ENCODE measurements at places on chromosomes 2 and 18.

DNA sequence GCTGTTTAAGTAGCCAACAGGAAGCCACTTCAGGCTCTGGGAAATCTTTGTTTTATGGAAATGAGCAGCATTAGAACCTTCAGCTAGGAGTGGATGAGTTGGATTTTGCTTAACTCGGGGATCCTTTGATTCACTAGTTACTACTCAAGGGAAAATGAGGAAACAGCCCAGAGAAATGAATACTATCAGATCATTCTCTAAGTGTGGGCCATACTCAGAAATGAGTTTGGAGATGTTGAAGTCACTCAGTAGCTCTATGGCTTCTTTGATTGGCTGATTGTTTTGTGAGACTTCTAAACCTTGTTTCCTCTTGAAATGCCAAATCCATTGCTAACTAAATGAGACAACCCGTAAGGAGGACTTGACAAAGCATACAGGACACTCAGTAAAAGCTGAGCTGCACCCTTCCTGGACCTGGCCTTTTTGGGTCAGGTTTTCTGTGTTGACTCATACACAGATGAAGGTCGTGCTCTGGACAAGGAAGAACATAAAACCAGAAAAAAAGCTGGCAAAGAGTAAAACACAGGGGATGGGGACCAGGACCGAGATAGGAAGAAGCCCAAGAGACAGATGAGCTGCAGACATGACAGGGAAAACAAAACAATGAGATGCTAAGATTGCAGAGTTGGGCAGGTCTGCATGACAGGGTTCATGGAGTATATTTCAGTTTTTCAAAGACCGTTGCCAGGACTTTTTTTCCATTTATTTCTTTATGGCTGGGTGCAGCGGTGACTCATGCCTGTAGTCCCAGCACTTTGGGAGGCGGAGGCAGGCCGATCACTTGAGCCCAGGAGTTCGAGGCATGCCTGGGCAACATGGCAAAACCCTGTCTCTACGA lies 41.6 kb downstream of the INO80C start:
- DNase-seq: no peak

DNA sequence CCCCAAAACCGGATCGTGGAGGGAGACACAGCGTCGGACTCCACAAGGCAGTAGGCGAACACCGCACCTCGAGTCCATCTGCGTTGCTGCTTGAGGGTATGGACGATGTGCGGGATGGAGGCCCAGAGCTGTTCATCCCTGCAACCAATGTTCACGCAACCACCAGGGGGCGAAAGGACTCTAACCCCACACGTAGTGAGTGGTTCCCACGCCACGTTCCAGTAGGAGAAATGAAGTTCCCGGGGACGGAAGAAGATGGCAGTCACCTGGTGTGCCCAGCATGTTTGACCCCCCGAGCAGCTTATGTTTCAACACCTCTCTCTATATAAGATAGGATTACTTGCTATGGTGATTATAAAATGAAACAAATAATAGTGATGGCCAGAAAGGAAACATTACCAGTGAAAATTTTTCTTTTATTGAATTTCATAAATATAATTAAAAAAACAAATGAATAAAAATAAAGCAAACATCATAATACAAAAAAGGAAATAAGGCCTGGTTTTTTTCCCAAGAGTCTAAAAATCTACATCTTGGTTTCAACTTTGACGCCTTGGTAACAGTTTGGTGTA lies 184.3 kb downstream of the SH3BP4 start:
- peak; percentile 87 for DNase-seq

DNA sequence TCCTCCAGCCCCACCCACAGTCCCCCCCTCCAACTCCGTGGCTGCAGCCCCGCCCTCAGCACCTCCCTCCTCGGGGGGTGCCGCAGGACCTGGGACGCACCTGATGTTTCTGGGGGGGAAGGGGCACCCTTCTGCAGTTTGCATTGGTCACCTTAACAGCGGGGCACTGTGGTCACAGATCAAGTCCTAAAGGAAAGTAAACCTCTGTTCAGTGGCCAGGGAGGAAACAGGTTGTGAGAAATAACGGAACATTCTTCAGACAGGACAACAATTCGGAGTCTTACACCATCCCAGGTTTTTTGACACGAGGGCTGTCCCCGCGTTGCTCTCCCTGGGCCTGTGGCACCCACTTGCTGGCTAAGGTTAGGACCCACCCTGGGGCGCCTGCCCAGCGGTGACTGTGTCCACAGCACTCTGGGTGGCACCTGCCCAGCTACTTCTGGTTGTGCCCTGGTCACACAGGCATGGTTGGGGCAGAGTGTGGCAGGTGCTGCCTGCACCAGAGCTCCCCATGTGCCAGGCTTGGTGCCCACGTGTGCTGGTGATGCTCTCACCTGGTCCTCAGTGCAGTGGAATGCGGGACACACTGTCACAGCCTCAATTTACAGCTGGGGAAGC lies 93.5 kb upstream of the OTOS start:
- no peak for DNase-seq

- DNase-seq: no peak
Measured at GRCh38 chr2:135525786-135526185, 5.2 kb downstream of the ZRANB3 start.

- peak; percentile 29 for DNase-seq
Measured at GRCh38 chr2:4992226-4992625, 700.0 kb upstream of the SOX11 start.

DNA sequence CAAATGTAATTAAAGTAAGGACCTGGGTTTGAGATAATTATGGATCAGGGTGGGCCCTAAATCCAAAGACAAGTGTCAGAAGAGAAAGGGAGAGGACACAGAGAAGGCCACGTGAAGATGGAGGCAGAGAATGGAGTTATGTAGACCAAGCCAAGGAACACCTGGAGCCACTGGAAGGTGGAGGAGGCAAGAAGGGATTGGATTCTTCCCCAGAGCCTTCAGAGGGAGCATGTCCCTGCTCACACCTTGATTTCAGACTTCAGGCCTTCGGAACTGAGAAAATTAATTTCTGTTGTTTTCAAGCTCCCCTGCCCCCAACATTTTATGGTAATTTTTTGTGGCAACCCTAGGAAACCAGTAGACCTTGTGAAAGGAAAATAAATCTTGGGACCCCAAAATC lies 19.6 kb downstream of the CAPN14 start:
- DNase-seq: no peak

GRCh38 chr18:73458186-73458964 lies 590.6 kb upstream of the NETO1 start:
- DNase-seq: no peak

DNA sequence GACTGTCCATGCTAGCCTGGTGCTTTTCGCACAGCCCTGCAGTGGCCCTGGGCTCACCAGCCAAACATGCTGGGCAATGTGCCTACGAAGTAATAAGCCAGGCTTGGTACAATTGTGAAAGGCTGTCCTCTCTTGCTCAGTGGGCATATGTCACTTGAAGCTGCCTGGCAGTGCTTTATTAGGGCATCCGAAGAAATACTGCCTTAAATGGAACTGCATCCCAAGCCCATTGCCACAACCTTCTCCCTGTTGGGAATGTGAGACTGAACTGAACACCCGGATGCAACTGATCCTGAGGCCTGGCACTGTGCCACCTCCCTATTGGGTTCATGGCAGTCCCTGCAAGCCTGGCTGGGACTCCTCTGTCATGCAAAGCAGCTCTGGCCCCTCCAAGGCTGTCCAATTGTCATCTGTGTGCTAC lies 15.9 kb downstream of the CAPG start:
- DNase-seq: peak; percentile 28

DNA sequence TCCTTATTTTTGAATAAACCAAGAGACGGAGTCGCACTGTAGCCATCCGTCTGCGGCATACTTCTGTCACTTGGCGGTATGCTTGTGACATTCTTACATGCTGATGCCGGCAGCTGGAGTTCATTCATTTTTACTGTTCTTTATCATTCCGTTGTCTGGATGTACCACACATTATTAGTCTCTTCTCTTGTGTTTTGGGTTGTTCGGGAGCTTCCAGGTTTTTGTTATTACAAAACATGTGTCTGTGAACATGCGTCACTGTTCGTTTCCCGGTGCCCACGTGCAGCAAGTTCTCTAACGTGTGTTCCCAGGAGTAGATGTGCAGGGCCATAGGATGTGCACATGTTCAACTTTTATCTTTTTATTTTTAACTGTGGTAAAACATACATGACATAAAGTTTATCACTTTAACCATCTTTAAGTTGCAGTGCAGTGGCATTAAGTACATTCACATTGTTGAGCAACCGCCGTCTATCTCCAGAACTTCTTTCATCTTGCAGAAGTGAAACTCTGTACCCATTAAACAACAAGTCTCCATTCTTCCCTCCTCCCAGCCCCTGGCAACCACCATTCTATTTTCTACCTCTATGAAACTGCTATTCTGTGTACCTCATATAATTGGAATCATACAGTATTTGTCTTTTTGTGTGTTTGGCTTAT lies 40.1 kb downstream of the MTCL1 start:
- DNase-seq: no peak

- DNase-seq: no peak
Measured at GRCh38 chr2:239288951-239289511, 111.8 kb downstream of the HDAC4 start.

GRCh38 chr2:101040761-101041160 lies 38.7 kb downstream of the RPL31 start:
- no peak for DNase-seq

DNA sequence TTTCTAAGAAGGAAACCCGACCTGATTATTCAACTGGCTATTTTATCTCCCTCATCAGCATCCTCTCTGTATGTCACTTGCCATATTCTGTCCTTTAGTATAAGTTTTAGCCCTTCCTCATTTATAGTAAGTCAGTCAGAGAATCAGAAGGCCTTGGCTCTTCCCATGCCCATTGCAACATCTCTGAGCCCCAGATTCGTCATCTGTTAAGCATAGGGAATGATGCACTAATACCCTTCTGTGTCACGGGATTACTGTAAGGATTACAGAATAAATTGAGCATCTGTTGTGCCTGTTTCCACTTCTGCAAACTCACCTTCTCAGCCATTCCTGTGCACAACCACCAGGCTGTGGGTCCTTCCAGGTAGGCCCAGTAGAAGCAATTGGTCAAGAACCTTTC lies 258.1 kb upstream of the RAB12 start:
- no peak for DNase-seq

- DNase-seq: no peak
Measured at GRCh38 chr2:205590759-205591158, 91.5 kb upstream of the NRP2 start.

DNA sequence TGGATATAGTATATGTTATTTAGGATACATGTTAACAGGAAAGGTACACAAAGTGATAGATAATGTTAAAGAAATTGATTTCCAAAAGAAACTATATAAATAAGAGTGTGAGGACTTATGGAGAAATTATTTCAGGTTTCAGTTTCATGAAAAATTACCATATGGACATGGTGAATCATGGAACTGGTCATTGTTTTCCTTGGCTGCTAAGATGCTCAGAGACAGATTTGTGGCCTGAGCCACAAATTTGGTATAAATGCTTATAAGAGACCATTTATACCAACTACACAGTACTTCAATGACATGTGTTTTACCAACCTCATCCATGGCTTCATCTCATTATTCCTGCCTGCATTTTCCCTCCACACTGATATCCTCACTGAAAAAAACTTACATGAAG lies 188.1 kb downstream of the FMNL2 start:
- peak; percentile 72 for DNase-seq

DNA sequence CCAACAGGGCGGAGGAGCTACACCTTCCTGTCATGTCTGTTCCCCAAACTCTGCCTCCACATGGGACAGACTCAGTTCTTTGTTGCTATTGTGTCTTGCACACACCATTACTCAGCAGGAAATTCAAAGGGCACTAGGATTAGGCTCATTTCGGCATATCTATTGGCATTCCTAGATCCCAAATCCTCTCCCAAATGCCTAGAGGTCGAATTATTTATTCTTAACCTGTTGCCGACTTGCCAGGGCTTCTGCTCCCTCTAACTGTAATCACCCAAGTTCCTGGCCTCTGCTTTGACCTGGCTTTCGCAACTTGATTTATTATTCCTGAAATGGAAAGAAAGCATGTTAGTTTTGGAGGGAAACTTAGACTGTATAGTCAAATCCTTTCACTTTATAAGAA lies 67.8 kb upstream of the ST6GAL2 start:
- no peak for DNase-seq

DNA sequence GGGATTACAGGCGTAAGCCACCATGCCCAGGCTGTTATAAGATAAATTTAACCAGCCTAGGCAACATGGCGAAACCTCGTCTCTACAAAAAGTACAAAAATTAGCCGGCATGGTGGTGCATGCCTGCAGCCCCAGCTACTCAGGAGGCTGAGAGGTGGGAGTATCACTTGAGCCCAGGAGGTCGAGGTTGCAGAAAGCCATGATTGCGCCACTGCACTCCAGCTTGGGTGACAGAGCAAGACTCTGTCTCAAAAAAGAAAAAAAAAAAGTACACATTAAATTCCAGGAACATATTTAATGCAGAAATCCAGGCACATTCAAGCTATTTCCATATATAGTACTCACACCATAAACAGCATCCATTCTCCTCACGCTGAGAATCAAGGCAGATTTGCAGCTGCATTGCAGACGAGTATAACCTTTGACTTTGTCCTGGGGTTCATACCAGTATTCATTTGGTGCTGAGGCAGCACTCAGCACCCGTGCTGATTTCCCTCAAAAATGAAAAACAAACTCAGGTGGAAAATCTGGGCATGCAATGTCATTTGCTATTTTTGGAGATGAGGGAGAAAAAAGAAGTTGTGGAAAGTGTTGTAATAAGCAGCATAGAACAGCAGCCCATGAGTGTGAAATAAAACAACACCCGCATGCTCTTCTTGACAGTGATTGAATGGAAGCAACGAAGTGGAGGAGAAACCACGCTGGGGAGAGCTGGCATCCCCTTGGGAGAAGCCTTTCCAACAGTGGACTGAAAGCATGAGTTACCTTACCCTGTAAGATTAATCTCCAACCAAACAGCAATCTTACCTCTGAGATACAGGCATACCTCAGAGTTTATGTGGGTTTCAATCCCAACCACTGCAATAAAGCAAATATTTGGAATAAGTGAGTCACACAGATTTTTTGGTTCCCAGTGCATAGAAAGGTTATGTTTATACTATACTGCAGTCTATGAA lies 46.8 kb upstream of the ANXA4 start:
- DNase-seq: peak; percentile 89

DNA sequence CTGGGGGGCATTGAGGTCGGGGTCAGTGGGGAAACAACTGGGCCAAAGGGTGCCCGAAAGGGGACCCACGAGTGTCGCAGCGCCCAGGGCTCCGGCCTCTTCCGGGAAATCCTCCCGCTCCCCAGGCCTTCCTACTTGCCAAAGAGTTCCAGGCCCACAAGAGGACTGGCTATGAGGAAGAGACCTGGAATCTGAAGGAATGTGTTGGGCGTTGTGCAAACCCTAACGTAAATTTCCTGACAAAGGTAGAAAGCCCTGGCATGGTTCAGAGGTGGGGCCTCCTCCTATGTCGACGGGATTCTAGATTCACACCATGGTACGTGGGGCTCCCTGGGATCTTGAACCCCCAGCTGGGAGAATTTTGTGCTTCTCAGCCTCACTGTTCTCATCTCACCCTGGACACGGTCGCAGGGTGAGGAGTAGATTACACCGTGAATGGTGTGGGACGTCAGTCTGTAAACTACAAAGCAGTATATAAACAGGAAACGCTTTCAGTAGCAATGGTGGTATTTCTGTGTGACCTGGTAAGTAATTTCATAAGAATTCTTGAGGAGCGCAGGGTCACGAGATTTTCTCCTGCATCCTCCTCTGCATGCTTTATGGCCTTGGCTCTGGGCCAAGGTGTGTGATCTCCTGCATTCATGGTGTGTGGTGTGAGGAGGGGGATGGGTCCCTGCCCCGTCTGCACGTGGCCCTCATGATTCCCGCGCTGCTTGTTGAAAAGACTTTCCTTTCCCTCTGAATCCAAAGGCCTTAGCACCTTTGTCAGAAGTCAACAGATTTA lies 868 bp downstream of the HSBP1L1 start:
- peak; percentile 63 for DNase-seq

GRCh38 chr2:16066261-16067036 lies 126.1 kb downstream of the MYCN start:
- DNase-seq: no peak

GRCh38 chr2:108396845-108397244 lies 19.1 kb downstream of the SULT1C4 start:
- DNase-seq: no peak

Measured in astrocyte of the hippocampus (primary cell).